Left cardiac atrium (tissue), 4 donors: ENCODE measurements at places on chromosomes 6 and 20.
A peak's percentile ranks its signal among the peaks of the same experiment; 100 is the strongest.

GRCh38 chr20:37137547-37137946 is 41.6 kb upstream of the RPN2 start:
- no peak for DNase-seq

GRCh38 chr6:170088582-170088955 is 202.3 kb downstream of the DLL1 start:
- peak; percentile 21 for DNase-seq

GRCh38 chr6:111118826-111119225 is 31.5 kb downstream of the SLC16A10 start:
- no peak for DNase-seq

DNA sequence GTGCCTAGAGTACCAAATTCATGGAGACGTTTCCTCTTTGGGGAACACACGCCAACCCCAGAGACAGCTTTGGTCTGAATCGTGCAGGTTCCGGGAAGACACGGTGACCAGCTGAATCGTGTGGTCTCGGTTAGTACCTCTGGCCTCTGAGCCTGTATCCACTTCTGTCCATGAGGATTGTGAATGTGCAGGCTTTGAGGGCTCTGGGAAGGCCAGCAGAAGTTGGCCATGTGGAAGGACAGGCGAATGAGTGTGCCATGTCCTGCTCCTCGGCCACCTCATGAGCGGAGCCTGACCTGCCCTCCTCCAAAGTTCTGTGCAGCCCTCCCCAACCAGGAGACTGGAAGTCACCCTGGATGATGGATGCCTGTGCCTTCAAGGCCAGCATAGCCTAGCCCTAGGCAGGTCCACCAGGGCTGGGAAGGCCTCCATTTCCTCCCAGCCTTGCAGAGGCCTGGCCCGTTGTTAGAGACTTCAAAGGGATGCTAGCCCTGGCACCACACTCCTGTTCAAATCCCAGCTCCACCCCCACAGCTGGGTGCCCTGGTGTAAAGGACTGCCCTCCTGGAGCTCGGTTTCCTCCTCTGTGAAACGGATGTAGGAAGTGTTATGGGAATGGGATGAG is 1.7 kb upstream of the TMEM74B start:
- no peak for DNase-seq

DNA sequence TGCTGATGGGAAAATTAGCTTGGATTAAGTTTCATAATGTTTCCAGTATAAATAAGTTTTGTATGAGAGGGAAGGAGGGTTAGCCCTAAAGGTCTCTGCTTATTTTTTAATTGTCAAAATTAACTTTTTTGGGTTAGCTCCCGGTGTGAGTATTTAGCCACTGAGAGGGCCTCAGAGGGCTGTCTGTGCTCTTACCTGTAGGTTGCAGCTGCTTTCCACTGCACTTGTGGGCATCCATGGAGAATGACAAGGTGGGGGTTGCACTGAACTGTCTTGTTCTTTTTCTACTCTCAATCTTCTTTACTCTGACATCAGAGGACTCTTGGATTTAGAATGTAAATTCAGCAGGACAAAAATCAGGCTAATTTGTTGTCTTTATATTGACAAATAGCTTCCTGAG is 81.4 kb downstream of the CD164 start:
- no peak for DNase-seq

DNA sequence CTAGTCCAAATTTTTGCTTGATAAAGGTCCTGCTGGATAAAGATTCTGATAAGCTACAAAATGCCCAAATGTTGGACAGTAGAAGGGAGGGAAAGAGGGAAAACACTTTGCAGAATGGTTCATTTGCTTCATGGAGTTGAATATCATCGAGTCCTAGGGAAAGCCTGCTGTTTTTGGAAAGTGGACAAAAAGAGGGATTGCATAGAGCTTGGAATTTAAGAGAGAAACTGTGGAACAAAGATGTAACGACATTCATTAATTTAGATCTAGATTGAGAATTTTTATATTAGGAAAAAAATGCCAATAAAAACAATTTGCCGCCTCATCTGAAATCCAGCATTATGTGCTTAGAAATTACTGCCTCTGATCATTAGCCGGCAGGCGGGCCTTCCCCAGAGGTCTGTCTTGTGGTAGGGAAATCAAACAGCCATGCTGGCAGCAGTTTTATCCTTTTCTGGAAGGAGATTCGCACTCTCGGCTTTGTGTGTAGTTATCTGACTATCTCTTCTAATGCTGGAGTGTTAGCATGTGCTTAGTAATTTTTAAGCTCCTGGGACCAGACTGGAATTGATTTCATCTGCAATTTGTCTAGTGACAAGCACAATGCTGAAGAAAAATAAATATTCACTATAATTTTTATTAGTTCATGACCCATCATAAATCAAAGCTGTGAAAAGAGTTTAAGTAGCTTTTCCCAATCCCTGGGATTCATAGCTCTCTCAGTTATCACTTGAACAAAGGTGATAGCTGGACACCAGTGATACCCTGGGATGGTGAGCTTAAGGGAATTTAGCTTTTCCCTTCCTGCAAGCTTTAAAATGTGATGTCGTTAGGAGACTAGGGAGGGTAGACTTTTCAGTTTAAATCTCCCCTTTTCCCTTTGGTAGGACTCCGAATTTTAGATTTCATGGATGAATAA is 329.5 kb downstream of the PRL start:
- no peak for DNase-seq

DNA sequence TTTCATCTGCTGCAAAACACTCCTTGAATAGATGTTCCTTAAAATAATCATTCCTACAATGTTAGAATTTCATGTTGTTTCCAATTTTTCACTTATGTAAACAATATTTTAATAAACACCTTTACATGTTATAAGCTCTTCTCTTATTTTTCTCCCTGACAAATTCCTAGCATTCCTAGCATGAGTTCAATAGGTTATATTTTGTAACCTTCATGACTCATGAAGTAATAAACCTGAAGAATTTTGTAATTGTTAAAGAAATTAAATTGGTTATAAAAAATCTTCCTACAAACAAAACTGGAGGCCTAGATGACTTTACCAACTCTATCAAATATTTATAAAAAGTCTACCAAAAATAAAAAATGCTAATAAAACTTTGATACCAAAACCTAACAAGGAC is 66.3 kb downstream of the NT5E start:
- DNase-seq: no peak

- DNase-seq: no peak
Measured at GRCh38 chr20:10581823-10582222, 92.0 kb downstream of the JAG1 start.
